ENCODE measurements at places on chromosomes 12 and 14.

GRCh38 chr14:73261075-73261474 is 23.8 kb downstream of the PAPLN start:
- DNase-seq = no peak

GRCh38 chr12:98513379-98514322 is 1.7 kb upstream of the TMPO start:
- no peak for DNase-seq

GRCh38 chr12:62003701-62004100 is 256.5 kb upstream of the USP15 start:
- DNase-seq = no peak

- DNase-seq = no peak
Measured at GRCh38 chr14:77561881-77562280, 54.6 kb downstream of the SPTLC2 start.

DNA sequence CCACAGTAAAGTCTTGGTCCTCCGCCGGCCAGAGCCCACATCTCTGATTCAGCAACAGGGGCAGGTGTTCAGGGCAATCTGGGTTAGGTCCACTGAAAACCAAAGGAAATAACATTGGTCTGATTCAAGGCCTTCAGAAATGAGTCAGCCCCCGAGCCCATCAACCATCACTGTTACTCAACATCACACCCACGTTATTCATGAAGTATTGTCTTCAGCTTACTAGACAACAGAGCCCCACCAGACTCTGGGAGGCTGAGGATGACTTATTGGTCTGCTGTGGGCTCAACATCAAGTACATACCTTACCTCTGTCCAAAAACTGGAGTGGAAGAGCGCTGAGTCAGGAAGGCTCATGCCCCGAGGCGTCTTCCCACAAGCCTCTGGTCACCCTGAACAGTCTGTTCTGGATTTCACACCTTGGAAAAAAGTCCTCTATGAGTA is 97.5 kb downstream of the ZFP36L1 start:
- peak; percentile 13 for DNase-seq

DNA sequence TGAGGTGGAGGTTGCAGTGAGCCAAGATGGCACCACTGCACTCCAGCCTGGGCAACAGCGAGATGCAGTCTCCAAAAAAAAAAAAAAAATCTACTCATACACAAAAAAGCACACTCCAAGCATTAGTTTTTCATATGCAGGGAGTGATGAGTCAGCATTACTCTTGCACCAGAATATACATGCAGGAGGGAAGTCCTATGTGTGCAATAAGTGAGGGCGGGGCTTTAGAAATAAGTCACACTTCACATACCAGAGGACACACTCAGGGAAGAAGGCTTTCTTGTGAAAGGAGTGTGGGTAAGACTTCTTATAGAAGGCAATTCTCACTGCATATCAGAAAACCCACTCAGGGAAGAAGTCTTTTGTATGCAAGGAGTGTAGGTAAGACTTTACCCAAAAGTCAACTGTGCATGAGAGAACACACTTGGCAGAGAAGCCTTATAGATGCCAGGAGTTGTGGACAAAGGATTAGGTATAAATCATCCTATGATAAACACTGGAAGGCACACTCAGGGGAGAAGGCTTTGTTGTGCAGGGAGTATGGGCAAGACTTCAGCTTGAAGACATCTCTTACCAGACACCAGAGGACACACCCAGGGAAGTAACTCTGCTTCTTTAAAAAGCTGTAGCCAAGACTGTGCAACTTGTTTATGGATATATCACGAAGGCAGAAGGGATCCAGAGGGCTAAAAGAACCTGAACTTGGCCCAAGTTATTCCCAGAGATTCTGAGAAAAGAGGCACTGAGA is 50.5 kb downstream of the ATF7 start:
- no peak for DNase-seq

DNA sequence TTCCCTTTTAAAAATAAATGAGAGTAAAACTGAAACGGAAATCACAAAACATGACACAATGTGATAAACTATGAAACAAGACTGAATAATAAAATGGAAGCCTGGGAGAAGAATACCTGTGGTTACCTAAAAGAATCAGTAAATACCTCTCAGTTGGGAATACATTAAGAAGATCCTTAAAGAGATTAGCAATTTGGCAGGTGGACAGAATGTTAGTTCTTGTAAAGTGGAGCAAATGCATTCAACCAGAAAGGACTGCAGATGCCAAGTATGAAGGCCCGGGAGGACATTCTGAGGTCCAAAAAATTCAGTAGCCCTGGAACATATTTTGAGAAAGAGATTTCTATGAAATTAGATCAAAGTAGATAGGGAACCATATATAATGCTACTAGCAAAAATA is 861.3 kb upstream of the SEL1L start:
- no peak for DNase-seq

- DNase-seq = peak; percentile 52
Measured at GRCh38 chr12:12334367-12335040, 15.5 kb downstream of the MANSC1 start.

GRCh38 chr12:132710043-132710404 is 618 bp upstream of the PGAM5 start:
- DNase-seq = no peak

DNA sequence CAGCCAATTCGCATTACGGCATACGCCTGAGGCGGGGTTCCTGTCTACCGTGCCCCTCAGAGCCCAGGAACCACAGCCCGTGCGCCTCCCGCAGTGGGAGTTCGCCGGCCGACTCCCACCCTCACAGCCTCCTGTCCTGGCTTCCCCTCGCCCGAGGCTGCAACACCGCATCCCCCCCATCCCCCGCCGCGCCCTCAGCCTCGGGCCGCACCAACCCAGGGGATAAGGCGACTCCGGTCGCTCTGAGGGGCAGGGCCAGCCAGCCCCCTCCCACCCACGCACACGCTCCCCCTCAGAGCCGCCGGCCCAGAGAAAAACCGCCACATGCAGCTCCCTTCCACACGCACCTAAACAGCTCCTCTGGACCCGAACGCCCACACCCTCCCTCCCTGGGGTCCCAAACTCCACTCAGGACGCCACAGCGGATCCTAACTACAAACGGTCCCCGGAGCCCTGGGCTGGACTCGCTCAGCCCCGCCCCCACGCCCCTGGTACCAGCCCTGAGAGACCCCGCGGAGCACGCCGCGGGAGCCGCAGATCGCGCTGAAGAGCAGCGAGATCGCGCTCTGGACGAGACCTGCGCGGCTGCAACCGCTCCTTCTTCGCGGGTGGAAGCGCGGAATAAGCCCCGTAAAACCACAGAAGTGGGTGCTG is at the start of gene C14orf39:
C14orf39 (minus strand) TSS at position 466 of the 654 bp plus-strand sequence. CDS start 985 bp downstream, outside the sequence.
- DNase-seq = no peak

DNA sequence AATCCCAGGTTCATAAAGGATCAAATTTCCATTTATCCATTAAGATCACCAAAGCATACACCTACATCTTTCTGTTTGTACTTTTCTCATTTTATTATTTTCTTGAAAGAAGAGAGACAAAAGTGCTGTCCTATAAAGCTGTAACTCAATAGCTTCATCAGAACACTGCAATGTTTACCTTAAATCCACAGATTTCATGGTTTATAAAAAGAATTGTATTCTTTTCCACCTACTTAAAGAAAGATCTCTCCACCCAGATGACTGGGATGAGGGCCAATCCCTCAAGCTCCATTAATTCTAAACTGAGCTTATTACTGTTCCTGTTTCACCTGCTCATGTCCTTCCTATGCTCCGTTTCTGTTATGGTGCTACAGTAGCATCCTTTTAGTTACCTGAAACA is 470.6 kb downstream of the BCAT1 start:
- no peak for DNase-seq

DNA sequence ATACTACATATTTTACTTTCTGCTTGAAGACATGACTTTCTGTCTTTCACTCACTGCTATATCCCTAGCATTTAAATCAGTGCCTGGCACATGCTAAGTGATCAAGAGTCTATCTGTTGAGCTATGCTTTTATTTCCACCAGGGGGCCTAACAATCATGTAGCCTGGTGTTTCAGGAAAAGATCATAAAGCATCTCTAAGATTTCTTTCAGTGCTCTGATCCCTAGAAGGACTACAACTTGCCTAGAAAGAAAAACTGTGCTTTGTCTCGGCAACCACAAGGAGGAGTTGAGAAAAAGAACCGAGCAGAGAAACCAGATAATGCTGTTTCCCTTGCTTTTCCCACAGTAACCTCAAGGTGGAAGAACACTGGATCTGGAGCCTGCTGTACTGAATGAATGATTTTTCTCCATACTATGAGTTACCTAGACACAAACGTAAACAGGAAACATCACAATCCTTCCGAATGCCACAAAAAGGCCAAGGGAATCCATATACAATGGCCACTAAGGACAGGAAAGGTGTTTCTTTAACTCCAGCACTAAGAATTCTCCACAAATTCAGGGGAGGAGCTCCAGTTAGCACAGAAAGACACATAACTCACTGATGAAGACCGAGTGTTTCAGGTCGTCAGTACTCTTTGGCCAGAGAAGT is 1.2 kb downstream of the CRY1 start:
- DNase-seq = peak; percentile 60

GRCh38 chr12:122282061-122282460 is 15.8 kb upstream of the VPS33A start:
- no peak for DNase-seq

GRCh38 chr14:30252151-30252550 is 306.8 kb upstream of the G2E3 start:
- DNase-seq = no peak

DNA sequence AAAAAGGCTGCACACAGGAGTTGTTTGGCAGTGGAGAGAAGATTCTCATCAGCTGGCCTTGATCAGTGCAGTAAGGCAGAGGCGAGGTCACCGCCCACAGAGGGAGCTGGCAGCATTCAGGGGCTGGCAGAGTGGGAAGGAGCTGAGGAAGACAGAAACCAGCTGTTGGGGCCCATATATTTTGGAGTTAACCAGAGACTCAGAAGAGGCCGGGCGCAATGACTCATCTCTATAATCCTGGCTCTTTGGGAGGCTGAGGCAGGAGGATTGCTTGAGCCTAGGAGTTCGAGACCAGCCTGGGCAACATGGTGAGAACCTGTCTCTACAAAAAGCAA is 17.7 kb downstream of the SMCO2 start:
- no peak for DNase-seq

DNA sequence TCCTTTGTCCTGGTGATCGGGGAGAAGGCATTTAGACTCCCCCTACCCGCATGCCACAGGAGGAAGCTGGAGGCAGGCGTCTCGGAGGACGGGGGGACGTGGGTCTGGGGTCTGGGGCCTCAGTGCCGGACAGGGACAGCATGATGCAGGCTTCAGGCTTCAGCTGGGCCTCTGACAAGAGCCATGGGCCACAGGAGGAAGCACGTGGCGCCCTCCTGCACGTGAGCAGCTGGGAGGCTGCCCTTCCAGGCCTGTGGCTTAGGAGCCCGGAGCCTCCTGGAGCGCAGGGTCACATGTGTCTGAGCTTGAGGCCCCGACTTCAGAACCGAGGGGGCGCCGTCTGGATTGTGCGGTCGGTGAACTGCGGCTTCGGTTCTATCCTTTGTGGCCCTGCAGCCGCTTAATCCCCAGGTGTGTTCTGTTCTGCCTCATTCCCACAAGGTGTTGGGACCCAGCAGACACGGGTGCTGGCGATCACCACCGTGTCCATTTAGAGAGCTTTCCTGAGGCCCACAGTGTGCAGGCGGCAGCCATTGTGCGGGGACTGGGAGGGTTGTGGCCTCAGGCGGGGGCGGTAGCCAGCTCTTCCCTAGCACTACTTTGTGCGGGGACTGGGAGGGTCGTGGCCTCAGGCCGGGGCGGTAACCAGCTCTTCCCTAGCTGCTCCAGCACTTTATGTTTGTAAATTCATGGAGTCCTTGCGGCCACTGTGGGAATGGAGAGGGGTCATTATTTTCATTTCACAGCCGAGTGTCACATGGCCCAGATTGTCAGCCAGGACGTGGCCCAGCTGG is 150.2 kb downstream of the ADGRD1 start:
- no peak for DNase-seq

GRCh38 chr12:44314007-44314500 is 478.2 kb downstream of the TMEM117 start:
- DNase-seq = no peak

DNA sequence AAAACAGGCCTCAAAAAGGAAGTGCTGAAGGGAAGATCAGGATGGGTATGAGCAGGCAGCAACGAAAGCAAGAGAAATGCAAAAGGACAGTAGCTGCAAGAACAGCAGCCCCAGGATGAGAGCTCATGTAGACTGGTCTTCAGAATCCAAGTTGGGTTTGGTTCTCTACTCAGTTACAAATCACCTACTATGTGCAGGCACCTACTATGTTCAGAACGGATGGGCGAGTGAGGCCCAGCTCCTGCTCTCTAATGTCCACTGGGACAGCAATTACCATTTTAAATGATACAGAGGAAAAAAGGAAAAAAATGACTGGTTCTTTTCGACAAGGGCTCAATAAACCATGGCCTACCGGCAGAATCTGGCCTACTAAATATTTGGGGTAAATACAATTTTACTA is 88.5 kb downstream of the RBM19 start:
- no peak for DNase-seq

DNA sequence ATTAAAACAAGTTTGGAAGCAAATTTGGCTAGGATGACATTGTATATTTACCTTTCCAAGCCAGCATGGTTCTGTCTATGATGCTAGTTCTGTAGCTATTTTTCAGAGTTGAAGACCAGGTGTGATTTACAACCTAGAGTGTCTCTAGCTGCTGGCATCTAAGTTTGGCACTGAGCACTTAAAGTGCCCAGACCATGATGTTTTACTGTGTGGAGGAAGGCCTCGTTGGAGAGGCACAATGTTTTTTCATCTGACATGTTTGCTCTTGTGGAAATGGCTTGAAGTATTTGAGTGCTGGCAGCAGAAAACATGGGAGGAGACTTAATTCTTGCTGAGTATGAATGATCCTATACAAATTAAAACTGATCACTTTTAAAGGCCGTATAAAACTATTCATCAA is 13.0 kb upstream of the C12orf71 start:
- DNase-seq = no peak

DNA sequence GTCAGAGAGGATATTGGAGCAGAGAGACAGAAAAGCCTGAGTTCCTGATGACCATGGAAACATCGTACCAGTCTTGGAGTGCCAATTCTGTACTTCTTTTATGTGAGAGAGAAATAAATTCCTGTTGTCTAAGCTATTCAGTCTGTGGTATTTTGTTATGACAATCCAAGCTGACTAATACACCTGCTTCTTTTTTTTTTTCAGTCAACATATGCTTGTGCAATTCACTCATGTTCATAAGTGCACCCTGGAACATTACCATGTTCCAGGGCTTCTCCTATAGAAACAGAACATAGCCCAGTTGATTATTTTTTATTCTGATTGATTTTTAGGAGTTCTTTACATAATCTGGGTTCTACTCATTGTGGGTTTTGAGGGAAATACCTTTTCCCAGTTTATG is 1.7 kb upstream of the CHPT1 start:
- DNase-seq = no peak

- DNase-seq = peak; percentile 42
Measured at GRCh38 chr12:38905480-38906351, at the start of gene CPNE8. Gene CPNE8, minus strand, starts transcription at chr12:38905591. Its CDS starts 57 bp downstream, at chr12:38905534.

GRCh38 chr12:13924286-13924685 is 57.1 kb downstream of the GRIN2B start:
- DNase-seq = no peak

All from CD4-positive, alpha-beta T cell treated with Interleukin-6 at 100 ng/mL for 8 hours (primary cell).